ENCODE measurements at places on chromosomes 4 and X.

DNA sequence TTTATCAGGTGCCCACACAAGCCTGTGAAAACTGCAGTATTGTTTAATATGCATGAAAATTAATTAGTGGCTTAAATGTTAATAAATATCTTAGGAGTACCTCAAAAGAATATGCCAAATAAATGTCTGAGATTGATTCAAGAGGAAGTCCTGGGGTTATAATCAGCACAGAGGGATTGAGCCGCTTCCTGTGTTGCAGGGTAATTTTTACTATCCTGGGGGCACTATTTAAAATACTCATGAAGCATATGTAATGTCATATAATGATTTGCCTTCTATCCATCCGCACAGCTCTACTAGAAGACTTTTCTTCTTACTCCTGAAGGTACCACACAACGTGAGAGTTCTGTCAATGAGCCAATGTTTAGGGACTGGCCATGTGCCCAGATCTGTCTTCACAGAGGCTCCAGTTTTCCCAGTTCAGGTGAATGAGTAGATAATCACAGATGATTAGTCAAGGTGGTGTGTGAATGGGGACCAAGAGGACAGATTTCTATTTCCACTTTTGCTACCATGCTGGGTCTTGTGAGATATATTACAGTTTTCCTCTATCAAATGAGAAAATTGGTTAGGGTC, 233.3 kb downstream of the USP46 start:
- no peak for DNase-seq

GRCh38 chr4:21205821-21206531, 505.7 kb downstream of the PACRGL start:
- DNase-seq = no peak

DNA sequence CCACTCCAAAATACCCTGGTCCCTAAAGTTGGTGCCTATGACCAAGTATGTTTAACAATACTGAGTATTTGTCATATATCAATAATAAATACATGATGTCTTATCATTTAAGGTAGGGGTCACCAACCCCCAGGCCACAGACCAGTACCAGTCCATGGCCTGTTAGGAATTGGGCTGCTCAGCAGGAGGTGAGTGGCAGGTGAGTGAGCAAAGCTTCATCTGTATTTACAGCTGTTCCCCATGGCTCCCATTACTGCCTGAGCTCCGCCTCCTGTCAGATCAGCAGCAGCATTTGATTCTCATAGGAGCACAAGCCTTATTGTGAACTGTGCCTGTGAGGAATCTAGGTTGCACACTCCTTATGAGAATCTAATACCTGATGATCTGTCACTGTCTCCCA, 126.2 kb downstream of the HNRNPD start:
- DNase-seq = no peak

- no peak for DNase-seq
Observed at GRCh38 chr4:124948976-124949597, 236.6 kb upstream of the ANKRD50 start.

DNA sequence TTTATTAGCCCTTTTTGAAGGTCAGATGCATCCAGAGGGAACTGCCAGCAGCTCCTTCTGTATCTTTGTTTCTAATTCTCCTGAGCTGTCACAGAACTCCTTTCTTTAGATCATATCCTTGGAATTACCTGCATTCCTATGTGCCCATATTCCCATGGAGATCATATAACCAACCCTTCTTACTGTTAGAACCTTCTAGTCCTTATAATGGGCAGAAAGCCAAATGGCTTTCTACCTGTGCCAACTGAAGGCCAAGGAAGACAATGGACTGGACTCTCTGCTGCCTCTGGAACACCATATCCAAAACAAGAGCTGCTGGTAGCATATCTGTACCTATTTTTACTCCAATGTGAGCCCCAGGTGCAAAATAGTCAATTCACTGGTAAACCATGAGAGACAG, 60.7 kb downstream of the TBC1D9 start:
- DNase-seq = no peak

DNA sequence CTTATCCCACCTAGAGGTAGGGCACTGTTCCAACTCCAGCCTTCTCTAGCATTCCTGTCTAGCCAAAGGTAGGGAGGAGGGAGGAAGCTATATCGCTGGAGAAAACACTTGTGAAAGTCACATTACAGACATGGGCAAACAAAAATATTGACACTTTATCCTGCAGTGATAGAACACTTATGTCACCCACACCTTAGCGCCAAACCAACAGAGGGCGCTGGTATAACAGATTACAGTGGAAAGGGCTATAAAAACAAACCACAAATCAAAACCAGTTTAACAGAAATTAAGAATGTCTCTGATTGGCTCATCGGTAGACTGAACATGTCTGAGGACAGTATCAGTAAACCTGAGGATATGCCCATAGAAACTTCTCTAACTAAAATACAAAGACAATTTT, 451.3 kb downstream of the TLL1 start:
- DNase-seq = no peak

- DNase-seq = no peak
Observed at GRCh38 chrX:153450114-153450948, 4.5 kb upstream of the TREX2 start.

All from naive thymus-derived CD8-positive, alpha-beta T cell (primary cell).